Stimulated activated CD8-positive, alpha-beta memory T cell treated with anti-CD3 and anti-CD28 coated beads, Interleukin-7, amount 100 ng/mL, for 1 hour (primary cell): ENCODE measurements at places on chromosomes 7 and 10.

GRCh38 chr7:39099146-39099545, 121.4 kb downstream of the POU6F2 start:
- no peak for DNase-seq

DNA sequence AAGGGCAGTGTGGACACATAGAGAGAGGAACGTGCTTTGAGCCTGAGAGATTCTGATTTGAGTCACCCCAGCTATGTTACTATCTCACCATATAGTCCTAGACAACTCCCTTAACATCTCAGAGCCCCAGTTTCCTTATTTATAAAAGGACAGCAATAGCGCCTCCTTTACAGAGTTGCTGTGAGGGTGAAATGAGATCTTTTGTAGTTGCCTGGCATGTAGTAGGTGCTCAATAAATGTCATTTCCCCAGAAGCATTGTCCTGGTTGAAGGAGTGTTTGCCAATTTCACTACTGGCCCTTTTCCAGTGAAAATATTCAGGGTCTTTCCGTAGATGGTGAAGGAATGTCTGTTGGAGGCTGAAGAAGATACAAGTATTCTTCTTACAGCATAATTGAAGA, 51.3 kb upstream of the FAM180A start:
- no peak for DNase-seq

- no peak for DNase-seq
These were observed 322.6 kb upstream of the SEMA3D start for GRCh38 chr7:85509476-85509875.

GRCh38 chr7:30367561-30367960, 83.2 kb downstream of the ZNRF2 start:
- no peak for DNase-seq

DNA sequence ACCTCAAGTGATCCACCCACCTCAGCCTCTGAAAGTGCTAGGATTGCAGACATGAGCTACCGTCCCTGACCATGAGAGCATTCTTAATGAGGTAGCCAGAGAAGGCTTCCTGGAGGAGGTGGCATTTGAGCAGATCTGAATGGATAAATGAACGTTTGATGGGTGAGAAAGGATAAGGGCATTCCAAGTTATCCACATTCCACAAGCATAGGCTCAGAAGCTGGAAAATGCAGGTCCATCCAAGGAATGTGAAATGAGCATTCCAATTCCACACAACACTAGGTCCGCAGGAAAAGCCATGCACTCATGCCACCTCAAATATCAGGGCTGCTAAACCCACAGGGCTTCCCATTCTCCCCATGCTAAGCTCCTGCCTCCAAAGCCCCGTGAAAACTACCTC, 17.0 kb downstream of the TMEM130 start:
- no peak for DNase-seq

- DNase-seq, result no peak
These were observed 41.4 kb downstream of the GSDME start for GRCh38 chr7:24715661-24716479.

DNA sequence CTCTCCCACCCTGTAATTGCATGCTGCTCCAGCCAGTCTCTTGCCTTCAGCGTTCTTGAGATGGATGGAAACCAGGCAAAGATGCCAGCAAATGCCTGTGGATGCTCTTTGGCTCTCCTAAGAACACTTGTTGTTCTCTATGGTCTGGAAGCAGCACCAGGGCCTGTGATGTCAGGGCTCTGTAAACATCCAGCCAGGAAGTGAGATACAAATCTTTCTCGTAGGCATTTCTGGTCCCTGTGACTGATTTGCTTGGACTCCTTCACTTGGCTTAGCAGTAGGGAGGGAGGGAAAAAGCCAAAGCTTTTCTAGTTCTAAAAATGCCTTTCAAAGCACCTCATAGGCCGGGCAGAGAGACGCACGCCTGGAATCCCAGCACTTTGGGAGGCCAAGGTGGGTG, 201.3 kb downstream of the REEP3 start:
- DNase-seq, result no peak

GRCh38 chr10:45008524-45009161, 7.9 kb downstream of the ZNF22 start:
- DNase-seq, result no peak

DNA sequence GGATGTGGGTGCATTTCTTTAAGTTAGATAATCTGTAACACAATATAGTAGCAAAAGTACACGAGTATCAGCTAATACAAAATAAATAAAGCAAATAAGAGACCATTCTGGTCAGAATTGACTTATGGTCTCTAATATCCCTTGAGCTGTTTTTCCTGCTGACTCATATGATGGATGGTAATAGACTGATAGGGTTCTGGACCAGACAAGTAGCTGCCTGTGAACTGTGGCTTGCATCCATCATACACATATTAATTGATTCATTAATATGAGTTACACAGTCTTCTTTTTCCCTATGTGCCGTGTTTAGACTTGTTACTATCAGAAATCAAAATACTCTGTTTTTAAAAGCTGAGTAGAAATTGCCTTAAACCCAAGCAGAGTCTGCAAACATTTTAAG, 762.8 kb downstream of the GATA3 start:
- DNase-seq, result no peak

DNA sequence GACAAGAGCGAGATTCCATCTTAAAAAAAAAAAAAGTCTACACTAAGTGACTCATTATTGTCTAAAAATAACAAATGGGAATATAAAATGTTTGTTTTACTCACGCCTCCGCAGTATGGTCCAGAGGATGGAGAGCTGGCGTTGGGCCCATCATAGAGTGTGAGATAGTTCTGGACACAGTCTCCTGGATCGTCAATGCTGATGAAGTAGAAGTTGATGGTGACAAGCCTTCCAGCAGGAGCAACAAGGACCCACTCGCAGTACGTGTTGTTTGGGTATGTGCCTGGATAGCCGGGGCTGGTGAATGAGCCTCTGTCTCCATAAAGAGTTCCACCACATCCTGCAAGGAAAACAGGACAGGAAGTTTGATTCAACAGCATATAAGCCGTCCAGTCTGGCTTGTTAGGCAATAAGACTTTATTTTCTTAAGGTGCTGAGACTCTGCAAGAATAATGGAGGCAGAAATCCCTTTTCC, 11.5 kb upstream of the RSU1 start:
- DNase-seq, result no peak

- no peak for DNase-seq
These were observed 1141.2 kb downstream of the SORCS1 start for GRCh38 chr10:106023329-106023728.

- no peak for DNase-seq
These were observed 1.0 kb downstream of the ATE1 start for GRCh38 chr10:121926671-121927317.

DNA sequence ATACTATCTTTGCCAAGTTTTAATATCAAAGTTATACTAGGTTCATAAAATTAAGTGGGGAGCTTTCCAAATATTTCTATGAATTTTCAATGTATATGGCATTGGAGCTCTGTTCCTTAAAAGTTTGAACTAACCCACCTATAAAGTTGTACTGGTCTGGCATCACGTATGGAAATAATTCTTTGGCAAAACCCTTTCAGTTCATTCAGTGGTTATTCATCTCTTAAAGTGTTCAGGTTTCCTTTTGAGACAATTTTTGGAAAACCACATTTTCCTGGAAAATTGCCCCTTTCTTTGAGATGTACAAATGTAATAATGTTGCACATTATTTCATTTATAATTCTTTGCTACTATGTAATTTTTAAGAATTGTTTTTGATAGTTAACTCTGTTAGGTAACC, 62.5 kb upstream of the INPP5A start:
- no peak for DNase-seq

DNA sequence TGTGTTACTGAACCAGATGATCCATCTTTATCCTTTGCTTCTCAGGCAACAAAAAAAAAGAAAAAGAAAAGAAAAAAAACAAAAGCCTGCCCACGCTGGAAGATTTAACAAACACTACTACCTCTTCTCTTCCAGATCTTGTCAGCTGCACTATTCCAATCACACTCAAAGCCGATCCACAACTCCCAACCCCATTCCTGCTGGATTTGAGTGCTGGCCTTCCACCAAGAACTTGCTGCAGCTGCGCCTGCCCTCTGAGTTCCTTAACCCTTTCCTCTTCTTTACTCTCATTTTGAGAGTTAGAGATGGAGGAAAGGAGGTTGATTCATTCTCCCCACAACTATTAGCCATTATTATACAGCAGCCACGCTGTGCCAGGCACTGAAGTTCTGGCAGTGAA, 16.0 kb upstream of the ITGA8 start:
- DNase-seq, result no peak

GRCh38 chr7:5500056-5500776, 76.6 kb upstream of the TNRC18 start:
- no peak for DNase-seq

- DNase-seq, result no peak
These were observed 94.5 kb downstream of the PDGFA start for GRCh38 chr7:424961-425793.

DNA sequence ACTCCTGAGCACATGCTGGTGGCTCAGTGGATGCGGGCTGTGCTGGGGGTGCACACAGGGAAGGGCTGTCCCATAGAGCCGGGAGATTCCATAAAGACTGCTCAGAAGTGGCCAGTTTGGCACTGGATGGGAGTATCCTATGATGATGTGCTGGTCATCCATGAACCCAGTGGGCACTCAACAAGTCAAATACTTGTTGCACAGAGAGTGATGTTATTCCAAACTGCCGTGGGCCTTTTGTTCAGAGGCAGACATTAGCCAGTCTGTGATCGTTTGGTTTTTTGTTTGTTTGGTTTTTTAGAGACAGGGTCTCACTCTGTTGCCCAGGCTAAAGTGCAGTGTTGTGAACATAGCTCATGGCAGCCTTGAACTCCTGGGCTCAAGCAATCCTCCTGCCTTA, 30.9 kb upstream of the SAMD8 start:
- no peak for DNase-seq
